ENCODE measurements at places on chromosomes 2 and 18. TPM values are rescaled to one million over a fixed set of nuclear protein-coding genes. Genes with fewer than 3 reads are reported as not detected.

Gene KANSL1L
- total RNA-seq, result 82.4 TPM

Gene RAX
- total RNA-seq, result 0.23 TPM

Gene MAP3K19
- total RNA-seq, result 9.5 TPM

Gene RANBP2
- 82.1 TPM for total RNA-seq

Gene AMER3
- 33.7 TPM for total RNA-seq

Measured in diencephalon (tissue), 1 donor.